ENCODE measurements at places on chromosomes 2 and 18.

- no peak for DNase-seq
Measured at GRCh38 chr2:218387369-218388194, 5.5 kb downstream of the SLC11A1 start.

- no peak for DNase-seq
Measured at GRCh38 chr2:96542357-96542977, 5.9 kb downstream of the ARID5A start.

DNA sequence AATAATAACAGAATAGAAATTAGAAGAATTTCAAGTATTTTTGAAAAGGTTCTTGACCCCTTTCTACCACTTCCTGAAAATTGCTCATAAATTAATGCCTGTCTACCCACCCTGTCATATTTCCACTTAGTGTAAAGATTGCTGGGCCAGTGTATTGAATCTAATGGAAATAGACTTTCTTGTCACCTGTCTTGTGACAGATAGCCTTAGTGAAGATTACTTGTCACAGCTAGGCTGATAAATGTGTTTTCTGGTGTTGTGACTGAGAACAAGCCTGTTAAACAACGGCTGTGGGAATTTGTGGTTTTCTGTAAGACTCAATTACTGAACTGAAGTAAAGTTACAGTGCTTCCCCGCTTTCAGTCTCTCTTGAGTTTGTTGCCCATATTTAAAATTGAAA, 37.0 kb downstream of the PIK3C3 start:
- DNase-seq: no peak

DNA sequence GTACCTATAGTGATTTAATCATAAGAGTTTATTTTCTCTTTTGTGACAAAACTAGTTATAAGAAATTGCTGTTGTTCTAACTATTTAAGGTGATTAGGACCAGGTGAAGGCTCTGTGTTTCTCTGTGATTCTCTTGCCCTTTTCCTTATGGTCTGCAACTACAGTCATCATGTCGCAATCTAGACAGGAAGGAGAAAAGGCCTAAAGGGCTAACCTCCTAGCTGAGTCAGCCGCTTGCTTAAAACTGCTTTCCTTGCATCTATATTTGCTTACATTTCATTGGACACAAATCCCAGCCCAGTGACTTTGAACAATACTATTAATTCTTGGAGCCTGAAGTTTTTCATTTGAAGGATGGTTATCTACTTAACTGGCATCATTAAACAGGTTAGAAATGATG, 93.1 kb downstream of the PIK3C3 start:
- no peak for DNase-seq
